ENCODE measurements at places on chromosomes 12 and 14. TPM values are rescaled to one million over a fixed set of nuclear protein-coding genes. Genes with fewer than 3 reads are reported as not detected.

Gene AICDA
- total RNA-seq: not detected

Gene RNASE3
- total RNA-seq: not detected

Gene KIF26A
- 12.9 TPM for total RNA-seq

Gene GPR137C
- 6.1 TPM for total RNA-seq

Gene GRIP1
- total RNA-seq: 18.5 TPM

Gene CHGA
- 3,424 TPM for total RNA-seq
